ENCODE measurements at places on chromosomes 12 and 14.

DNA sequence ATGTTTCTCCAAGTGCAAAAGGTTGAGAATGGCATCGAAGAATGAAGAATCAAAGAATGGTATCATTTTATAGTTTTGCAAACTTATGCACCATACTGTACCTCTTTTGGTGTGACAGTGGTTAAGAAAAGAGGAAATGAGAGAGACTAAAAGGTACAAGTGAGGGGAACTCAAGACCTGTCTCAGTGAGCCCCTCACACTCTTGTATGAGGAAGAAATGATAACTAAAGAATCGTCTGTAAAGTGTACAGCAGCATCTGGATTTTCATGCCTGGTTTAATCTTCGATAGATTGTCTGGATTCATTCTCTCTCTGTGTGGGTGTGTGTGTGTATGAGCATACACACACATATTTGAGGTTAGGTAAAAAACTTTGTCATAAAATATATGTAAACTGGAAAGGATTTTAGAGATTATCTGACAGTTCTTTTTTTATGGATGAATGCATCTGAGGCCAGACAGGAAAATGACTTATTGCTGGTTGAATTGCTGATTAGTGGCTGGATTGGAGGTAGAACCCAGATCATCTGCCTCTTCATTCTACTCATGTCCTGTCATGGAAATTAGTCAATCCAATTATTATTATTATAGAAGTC is 16.0 kb upstream of the SLC38A2 start:
- no peak for DNase-seq

GRCh38 chr12:19462406-19462805 is 23.1 kb downstream of the AEBP2 start:
- peak; percentile 81 for DNase-seq

- DNase-seq, result no peak
Measured at GRCh38 chr14:69684461-69685217, 73.2 kb downstream of the SUSD6 start.

GRCh38 chr12:45354399-45354798 is 138.5 kb downstream of the ANO6 start:
- no peak for DNase-seq

DNA sequence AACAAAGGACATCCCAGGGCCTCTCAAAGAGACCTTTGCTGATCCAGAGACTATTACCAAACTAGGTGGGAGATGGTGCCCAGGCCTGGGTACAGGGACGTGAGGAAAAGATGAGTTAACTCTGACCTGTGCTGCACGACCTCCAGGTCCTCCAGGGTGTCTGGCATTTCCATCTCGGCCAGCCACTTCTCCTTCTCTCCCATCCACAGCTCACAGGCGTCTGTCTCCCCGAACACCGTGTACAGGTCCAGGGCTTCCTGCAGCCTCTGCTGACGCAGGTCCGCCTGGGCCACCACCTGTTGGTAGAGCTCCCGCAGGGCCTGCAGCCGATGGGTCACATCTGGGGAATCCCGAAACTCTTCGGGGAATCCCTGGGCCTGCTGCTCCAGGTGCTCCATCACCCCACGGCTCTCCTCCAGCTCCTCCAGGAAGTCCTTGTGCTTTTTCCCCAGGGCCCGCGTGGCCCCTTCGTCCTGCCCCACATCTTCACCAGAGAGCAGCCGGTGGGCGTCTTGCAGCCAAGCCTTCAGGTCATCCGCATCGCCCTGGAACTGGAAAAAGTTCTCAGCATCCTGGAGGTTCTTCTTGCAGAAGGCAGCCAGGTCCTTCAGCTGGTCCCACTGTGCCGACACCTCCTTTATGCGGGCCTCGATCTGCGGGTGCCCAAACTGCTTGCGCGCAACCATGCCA is 86.7 kb downstream of the SPTB start:
- DNase-seq, result no peak

DNA sequence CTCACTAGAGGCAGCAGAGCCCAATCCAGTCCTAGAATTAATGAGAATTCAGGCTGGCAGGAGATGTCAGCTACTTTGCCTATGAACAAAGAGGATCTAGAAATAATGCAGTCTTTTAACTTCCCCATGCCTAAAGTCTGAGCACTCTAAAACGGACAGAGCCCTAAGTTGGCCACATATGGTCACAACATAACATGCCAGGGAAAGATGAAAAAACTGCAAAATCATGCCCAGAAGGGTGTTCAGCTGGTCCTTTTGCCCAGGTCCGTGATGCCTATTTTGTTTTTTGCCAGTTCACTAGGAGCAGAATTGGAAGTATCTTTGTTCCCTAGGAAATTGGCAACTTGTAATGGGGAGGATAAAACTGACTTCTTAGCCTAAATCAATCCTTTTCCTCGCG is 20.3 kb upstream of the LMNTD1 start:
- DNase-seq, result no peak

- no peak for DNase-seq
Measured at GRCh38 chr12:23041774-23042173, 416.8 kb downstream of the ETNK1 start.

GRCh38 chr12:15757553-15758255 is 31.5 kb downstream of the EPS8 start:
- no peak for DNase-seq

DNA sequence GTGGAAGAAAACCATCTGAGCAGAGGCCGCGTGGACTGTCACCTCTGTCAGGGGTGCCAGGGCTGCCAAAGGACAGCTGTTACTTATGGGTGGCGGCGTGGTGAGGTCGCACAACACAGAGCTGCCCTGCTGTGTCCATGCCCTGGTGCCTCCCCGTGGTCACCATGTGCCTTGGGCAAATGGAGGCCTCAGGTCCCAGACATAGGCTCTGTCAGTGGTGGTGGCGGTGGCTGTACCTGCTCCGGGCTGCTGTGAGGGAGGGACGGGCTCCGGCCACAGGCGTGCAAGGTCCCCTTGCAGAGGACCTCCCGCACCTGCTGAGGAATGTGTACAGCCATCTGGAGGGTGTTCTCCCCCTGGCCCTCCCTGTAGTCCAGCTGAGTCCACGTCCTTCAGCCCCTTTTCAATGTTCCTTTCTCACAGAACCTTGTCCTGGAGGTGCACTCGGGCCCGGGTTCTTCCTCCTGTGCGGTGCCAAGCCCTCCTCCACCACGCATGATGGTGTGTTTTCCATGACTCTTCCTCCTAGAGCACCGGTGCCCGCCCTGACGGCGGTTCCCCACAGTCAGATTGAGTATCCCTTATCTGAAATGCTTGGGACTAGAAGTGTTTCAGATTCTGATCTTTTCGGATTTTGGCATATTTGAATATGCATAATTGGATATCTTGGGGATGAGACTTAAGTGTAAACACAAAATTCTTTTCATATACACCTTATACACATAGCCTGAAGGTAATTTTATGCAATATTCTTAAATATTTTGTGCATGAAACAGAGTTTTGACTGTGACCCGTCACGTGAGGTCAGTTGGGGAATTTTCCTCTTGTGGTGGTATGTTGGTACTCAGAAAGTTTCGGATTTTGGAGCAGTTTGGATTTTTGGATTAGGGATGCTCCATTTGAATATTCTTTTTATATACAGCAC is 49.8 kb downstream of the TRAF3 start:
- DNase-seq, result no peak

GRCh38 chr14:36096090-36096489 is 80.4 kb downstream of the PTCSC3 start:
- no peak for DNase-seq

- DNase-seq, result no peak
Measured at GRCh38 chr14:54221971-54222370, 174.8 kb upstream of the CDKN3 start.

- no peak for DNase-seq
Measured at GRCh38 chr12:26732005-26732908, 100.7 kb downstream of the ITPR2 start.

GRCh38 chr12:52123487-52124186 is 44.1 kb downstream of the SMIM41 start:
- no peak for DNase-seq

DNA sequence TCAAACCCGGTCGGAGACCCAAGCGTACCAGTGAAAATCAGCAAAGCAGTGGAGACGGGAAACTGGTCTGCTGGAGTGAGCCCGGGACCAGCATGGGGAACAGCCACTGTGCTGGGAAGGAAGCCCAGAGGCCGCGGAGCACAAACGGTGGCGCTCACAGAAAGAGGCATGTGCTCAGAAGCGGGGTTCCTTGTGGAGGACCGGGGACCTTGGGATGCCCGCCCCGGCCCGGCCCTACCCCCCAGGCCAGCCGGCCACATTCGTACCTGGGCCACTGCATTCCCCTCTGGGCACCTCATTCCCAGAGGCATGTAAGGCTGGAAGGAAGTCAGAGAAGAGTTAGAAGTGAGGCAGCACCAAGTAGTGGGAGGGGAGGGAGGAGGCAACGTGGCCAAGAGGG is 79.3 kb downstream of the RFLNA start:
- DNase-seq, result no peak

DNA sequence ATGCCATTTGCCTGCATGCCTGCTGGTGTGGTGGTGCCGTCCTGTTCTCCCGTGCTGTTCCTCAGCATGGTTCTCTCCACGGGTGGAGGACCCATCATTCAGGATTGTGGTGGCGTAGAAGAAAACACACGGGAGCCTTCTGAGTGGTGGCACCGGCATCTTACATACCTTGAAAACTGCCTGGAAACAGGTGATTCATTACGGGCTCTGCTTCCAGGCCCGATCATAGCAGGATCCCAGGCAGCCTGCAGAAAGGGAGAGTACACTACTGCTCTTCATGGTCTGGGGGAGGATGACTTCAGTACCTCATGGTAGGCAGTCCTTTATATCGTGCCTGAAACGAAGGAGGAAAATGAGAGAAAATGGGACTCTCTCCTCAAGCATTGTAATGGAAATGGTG is 66.6 kb upstream of the KCNA5 start:
- DNase-seq, result no peak

DNA sequence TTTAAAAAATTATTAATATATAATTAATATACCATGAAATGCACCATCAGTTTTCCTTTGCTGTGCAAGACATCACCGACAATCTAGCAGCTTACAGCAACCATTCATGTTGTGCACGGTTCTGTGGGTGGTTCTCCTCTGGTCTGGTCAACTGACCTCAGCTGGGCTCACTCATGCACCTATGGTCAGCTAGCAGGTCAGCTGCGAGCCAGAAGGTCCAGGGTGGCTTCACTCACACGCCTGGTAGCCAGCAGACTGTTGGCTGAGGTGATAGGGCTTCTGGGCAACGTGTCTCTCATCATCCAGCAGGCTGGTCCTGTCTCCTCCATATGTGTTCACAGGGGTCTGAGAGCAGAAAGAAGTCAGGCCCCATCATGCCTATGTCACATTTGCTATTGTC is 210.4 kb downstream of the KIF26A start:
- DNase-seq, result no peak

- no peak for DNase-seq
Measured at GRCh38 chr12:52230364-52231281, 2.4 kb upstream of the KRT7 start.

GRCh38 chr12:46503637-46504175 is 131.1 kb upstream of the SLC38A2 start:
- no peak for DNase-seq

- no peak for DNase-seq
Measured at GRCh38 chr12:113820309-113820708, 145.8 kb downstream of the RBM19 start.

DNA sequence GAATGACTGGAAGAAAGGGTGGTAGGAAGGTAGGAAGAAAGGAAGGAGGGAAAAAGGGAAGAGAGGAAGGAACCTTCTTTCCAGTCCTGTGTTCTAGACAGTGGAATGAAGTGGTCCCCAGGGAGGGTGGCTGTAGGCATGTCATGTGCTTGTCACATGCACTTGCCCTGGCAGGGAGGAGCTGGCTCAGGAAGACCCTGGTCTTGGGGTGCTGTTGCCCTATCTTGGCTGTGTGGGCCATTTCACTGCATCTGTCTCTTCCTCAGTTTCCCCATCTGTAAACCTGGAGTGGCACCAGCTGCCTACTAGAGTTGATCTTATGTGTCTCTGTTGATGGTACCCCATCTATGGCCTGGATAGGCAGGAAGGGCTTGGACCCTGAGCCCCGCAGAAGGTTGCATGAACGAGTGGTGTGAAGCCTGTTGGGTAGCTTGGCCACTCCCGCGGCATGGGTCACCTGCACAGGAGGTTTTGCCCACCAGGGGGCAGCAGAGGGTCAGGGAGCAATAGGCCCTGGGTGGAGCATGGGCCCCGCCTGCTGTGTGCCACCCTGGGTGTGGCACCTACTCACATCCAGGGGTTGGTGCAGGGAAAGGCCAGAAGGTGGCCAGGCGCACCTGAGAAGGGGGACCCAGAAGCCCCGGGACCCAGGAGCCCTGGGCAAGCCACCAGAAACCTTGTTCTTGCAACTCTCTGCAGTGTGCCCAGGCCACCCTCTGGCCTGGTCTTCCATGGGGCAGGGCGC is 25.1 kb downstream of the MEG3 start:
- no peak for DNase-seq

DNA sequence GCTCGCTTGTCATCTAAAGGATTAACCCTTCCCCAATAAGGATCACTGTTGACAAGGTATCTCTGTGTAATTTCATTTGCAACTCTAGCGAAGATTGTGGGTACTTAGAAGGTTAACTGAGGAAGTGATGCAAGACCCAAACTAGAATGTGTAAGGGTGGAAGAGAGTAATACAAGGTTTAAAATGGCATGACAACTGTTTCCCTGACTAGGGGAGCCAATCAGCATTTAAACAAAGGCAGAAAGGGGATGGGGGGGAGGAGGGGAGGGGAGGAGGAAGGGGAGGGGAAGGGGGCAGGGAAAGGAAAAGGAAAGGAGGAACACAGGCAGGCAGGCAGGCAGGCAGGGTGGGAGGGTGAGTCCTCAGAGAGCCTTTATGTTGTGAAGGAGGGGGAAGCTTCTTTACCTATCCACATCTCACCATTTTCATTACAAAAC is 31.1 kb downstream of the NRDE2 start:
- no peak for DNase-seq

GRCh38 chr14:93011141-93011529 is 88.2 kb downstream of the CHGA start:
- no peak for DNase-seq

GRCh38 chr14:71296184-71296583 is 388.9 kb downstream of the PCNX1 start:
- DNase-seq, result no peak

- DNase-seq, result no peak
Measured at GRCh38 chr14:43169722-43170121, 1337.4 kb downstream of the FSCB start.

All from NCI-H446 (cell line).